ENCODE measurements at places on chromosomes 12 and 14.

GRCh38 chr12:130573766-130574165 is 142.3 kb downstream of the RIMBP2 start:
- no peak for DNase-seq

DNA sequence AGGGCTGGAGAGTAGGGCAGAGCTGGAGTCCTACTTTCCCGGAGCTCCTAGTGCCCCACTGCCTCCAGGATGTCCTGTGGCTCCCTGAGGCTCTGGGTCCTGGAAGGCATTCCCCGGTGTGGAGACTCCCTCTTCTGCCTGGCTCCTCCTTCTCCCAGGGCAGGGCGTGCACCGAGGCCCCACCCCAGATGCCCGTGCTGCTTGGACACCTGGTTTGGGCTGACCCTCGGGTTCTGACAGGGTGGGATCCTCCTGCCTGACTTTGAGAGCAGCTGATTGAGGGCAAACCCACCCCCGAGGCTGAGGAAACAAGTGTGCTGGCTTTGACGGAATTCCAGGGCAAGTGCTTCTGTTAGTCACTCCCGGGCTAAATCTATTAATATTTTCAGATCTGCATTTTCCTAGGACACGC is 15.4 kb downstream of the TEAD4 start:
- DNase-seq, result no peak

DNA sequence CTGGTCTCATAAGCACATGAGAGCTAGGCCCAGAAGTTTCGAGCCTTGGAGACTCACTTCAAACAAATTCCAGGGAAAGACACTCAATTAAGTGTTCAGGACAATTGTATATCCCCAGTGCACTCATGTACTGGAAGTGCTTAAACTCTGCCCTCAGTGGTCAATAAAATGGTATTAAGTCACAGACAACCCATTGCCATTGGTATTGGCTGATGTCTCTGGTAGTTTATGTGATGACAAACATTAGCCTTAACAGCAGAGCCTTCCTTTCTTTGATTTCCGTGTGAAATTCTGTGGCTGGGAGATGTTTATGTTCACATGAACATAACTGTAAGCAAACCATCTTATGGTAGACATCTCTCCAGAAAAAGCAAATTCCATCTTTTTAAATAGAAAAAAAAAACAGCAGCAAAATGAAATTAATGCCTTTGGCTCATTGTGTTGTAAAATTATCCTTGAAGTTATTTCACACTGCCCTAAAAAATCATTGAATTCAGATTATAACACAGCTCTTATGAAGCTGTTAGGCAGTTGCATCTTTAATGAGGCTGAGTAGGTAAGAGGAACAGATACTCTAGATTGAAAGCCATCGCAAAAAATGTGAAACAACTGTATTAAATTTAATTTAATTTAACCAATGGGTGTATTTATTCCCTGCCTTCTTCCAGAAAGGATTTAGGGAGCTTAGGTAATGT is 216.2 kb upstream of the PLEKHG7 start:
- DNase-seq, result no peak

GRCh38 chr12:2977776-2978175 is 18.6 kb downstream of the TEAD4 start:
- no peak for DNase-seq

DNA sequence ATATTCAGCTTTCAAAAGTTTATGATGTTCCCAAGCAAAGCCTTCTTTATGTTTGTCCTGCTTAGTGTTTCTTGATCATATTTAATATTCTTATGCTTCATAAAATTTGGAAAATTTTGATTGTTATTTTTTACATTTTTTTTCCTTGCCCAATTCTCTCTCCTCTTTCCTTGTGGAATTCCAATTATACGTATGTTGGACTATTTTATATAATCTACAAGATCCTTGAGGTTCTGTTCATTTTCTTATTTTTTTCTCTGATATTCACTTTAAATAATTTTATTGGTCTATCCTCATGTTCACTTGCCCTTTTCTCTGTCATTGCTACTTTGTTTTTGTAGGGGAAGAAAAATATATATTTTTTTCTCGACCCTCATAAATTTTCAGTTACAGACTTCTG is 167.7 kb downstream of the DYRK2 start:
- no peak for DNase-seq

GRCh38 chr14:30935445-30935844 is 61.1 kb downstream of the COCH start:
- DNase-seq, result no peak

- no peak for DNase-seq
Measured at GRCh38 chr12:6026998-6027397, 81.9 kb upstream of the ANO2 start.

DNA sequence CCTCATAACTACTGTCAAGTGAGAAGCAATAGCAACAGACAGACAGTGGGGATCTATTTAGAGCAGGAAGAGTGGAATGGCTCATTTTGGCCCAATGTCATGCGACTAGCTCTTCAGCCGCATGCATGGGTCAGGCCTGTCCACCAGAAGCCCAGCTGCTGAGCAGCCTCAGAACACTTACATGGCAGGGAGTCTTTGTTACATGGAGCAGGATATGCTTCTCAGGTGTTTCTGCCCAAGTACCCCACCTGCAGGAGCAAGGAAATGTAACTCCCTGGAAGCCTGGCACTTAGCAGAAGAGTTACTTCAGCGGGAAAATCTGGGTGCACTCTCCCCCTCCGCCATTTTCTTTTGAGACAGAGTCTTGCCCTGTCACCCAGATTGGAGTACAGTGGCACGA is 73.5 kb upstream of the ARHGAP5 start:
- DNase-seq, result no peak

- DNase-seq, result no peak
Measured at GRCh38 chr12:93868771-93869170, 191.6 kb downstream of the CRADD start.

DNA sequence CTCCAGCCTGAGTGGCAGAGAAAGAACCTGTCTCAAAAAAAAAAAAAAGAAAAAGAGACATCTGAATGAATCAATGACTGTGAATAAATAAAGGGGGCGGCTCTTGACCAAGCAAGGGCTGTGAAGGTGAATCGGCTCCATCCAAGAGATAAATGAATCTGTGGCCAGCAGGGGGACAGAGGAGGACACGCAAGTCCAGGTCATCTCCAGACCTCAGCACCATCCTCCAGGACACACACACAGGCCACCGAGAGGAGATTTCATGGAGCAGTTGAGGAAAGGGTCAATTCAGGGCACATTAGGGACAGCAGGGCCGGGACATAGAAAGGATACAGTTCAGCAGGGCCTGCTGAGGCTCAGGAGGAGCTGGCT is 21.6 kb downstream of the TRPV4 start:
- DNase-seq, result no peak

GRCh38 chr14:89288114-89288513 is 128.9 kb downstream of the FOXN3 start:
- DNase-seq, result no peak

- no peak for DNase-seq
Measured at GRCh38 chr14:25150934-25151790, 101.2 kb upstream of the STXBP6 start.

GRCh38 chr14:40599725-40600124 is 1007.0 kb upstream of the LRFN5 start:
- no peak for DNase-seq

Data from activated CD4-positive, alpha-beta T cell treated with anti-CD3 and anti-CD28 coated beads, Interleukin-2, amount 50 U/mL, for 48 hours (primary cell).